ENCODE measurements at places on chromosomes 6 and 20. TPM values are rescaled to one million over a fixed set of nuclear protein-coding genes. Genes with fewer than 3 reads are reported as not detected.

The C20orf173 gene
- total RNA-seq: not detected

The LY6G6C gene
- total RNA-seq: not detected

GRCh38 chr6:168116438-168116974, 37.5 kb upstream of the FRMD1 start:
- DNase-seq: no peak

DNA sequence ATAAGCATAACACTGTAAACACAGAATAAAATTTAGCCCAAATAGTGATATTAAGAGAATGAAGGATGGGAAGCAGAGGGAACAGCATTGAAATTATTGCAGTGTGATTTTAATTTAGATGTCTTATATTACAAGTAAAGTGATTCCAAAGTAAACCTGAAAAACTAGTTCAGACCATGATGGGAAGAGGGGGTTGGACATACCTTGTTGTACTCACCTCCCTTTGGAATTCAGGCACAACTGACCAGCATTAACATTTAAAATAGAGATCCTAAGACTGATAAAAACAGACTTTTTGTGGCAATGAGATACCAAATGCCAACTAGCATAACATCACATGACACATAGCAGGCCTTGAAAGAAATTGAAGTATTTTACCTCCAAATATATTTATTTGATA, 262.6 kb upstream of the PRND start:
- no peak for DNase-seq

The SCGN gene
- total RNA-seq: not detected

- DNase-seq: peak; percentile 24
Observed at GRCh38 chr6:42831237-42831636, 48.2 kb upstream of the RPL7L1 start.

The BTN1A1 gene
- total RNA-seq: not detected

GRCh38 chr20:21498635-21499034, 15.2 kb downstream of the NKX2-2 start:
- DNase-seq: no peak

The CST1 gene
- not detected for total RNA-seq

The SLC17A3 gene
- not detected for total RNA-seq

The DYNLRB1 gene
- total RNA-seq: 82.4 TPM

- no peak for DNase-seq
Observed at GRCh38 chr6:116326996-116327395, 43.8 kb upstream of the DSE start.

DNA sequence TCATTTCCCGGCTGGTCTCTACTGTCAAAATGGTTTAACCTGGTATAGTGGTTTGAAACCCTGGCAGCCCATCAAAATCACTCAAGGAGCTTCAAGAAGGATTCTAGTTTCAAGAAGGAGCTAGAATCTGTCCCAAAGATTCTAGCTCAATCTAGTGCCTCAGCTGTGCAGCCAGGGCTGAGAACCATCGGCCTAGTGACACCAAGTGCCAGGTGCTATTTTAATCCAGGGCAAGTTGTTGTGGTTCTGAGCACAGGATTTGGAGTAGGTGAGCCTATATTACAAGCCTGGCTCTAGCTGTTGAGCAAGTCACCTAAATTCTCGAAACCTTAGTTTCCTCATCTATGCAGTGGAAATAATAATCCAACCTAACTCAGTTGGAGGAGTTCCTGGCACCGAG, 3.7 kb downstream of the MOCS1 start:
- no peak for DNase-seq

DNA sequence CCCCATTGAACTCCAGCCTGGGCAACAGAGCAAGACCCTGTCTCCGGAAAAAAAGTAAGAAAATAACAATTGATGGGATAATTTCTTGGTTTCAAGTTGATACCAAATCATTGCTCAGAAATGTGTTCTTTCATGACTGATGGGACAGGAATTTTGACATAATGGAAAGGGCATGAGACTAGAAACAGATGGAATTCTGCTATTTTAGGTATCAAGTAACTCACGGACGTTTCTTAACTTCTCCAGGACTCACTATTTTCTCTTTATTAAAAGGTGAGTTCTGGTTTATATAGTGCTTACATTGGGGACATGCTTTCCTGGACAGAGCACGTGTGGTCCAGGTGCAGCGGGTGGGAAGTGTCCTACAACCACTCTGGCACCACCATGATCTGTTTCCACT, 6.0 kb upstream of the DSP start:
- DNase-seq: peak; percentile 73

DNA sequence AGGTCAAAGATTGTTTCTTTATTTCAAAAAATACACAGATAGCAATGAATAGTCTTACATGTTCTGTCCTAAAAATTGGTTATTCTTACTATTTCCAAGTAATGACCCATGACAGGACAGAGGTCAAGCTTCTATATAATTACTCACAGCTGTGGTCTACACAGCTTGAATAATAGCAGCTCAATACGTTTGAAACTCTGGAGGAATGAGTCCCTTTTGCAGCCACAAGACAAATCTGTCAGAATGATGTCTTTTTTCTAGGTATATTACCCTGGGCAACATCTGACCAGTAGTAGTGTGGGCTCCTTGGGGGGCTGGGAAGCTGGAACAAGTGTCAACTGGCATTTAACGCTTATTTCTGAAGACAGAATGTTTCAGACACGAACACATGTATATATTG, 84.9 kb upstream of the HTR1B start:
- no peak for DNase-seq

GRCh38 chr6:108211671-108212070, 45.8 kb downstream of the NR2E1 start:
- DNase-seq: no peak

- DNase-seq: no peak
Observed at GRCh38 chr6:170107606-170108222, 183.2 kb downstream of the DLL1 start.

The LZTS3 gene
- total RNA-seq: 1.4 TPM

Measured in IMR-90 (cell line).